NCI-H2081 treated with DMSO at 0.1 percent for 48 hours (cell line): ENCODE measurements at places on chromosomes 5 and 9.

- DNase-seq = no peak
Measured at GRCh38 chr5:87541033-87541432, 128.3 kb upstream of the CCNH start.

- DNase-seq = no peak
Measured at GRCh38 chr5:134732819-134733218, 5.5 kb upstream of the CAMLG start.

DNA sequence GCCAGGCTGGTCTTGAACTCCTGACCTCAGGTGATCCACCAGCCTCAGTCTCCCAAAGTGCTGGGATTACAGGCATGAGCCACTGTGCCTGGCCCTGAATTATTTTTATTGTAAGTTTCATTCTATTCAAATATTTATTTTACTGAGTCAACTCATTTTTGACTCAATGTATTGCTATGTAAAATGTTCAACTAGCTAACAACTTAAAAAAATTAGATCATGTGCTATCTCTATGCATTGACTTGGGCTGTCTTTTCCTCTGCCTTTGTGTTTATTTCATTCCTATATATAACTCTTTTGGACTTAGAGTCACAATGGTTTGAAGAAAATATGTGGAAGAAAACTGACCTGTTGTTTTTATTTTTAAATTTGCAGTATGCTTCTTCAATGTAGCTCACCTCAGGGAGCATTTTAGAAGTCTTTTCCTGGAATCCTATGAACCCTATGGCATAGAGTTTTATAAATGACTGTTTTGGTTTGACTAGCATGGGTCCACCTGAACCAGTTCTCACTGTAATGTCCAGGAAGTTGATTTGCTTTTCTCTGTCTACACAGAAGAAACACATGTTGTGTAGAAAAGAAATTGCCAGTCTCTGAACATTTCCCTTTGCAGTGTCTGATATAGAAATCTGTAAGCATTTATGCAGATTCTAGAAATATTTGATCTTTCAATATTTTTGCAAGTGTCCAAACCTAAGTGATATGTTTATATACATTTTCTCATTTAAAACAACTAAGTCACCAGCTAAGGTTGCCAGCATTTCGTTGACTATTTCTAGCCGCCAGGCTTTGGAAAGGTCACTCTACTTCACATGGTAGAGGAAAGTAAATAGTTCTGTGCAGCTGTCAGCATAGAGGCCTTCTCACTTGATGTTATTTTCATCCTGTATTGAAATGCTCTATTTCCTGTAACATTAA is 138.8 kb downstream of the PCSK1 start:
- no peak for DNase-seq

DNA sequence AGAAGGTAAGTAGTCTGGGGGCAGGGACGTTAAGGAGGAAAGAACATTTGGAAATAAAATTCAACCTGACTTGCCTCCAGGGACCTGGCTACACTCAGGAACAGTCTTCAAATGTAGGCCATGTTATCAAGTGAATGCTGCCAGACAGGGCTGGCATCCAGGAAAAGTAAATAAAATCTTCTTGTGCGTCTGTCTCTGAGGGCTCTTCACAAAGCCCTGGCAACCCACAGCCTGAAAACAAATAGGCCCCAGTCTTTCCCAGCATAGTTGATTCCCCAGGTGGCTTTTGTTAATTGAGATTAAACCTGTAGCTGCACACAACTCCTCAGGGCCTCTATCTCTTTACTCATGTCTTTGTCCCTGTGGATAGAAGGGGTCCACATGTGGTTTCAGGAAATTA is 55.4 kb downstream of the STK32A start:
- no peak for DNase-seq
